NCI-H1048 (cell line): ENCODE measurements at places on chromosomes 12 and 14.

DNA sequence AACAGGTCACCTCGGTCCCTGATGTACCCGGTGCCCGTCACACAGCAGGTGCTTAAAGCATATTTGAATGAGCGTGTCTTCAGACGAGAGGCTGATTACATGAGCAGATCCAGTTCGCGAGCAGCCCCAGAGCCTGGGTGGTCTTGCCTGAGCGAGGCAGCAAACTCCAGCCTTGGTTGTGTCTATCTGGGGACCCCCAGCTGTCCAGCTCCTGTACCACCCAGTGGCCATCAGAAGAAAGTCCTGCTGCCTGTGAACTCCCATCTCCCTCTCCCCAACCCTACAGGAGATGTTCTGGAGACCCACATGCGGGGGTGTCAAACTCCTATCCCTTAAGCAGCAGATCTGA is 174.2 kb downstream of the PHETA1 start:
- DNase-seq = no peak

DNA sequence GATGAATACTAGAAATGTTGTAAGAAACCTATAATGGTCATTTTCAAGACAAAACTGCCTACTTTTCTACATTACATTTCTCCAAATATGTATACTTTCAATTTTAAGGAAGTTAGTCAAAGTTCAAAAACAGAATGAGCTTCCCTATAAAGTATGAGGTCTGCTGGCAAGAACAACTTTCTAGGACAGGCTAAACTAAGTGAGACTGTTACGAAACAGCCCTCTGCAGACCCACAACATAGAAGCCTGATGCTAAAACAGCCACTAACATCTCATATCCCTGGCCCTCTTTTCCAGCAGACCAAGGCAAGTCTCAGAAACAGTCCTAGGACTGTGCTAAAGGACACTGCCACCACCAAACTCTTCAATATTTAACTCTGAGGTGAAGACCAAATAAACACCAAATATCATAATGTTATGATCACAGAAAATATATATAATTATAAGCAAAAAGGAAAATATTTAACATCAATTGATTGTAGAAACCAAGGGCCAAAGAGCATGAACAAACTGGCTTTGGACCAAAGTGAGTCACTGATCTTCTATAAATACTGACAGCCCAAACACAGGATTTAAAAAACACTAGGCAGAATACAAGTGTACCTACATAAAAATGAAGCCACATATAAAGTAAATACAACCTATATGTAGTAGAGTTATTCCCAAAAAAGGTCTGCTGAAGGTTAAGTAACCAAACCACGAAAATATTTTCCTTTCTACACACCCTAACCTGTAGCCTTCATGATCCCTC is 27.7 kb downstream of the PPP4R3A start:
- no peak for DNase-seq

DNA sequence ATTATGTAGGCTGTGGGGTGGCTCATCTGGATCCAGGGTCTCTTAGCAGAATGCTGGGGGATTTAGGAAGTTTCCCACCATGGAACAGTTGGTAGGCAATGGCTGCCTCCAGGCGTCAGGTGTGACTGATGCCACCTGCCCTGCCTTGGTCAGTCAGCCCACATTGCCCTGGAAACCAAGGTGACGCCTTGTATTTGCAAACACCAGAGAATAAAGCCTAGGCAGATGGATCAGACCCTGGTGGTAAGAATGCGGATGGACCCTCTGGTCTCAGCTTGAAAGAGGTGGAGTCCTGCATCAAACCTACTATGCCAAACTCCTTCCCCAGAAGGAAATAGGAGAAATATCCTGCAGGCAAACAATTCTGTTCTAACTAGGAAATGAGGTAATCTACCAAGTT is 38.2 kb downstream of the NCKAP5L start:
- DNase-seq = no peak

GRCh38 chr12:112823582-112824149 is 32.1 kb downstream of the RPH3A start:
- no peak for DNase-seq

DNA sequence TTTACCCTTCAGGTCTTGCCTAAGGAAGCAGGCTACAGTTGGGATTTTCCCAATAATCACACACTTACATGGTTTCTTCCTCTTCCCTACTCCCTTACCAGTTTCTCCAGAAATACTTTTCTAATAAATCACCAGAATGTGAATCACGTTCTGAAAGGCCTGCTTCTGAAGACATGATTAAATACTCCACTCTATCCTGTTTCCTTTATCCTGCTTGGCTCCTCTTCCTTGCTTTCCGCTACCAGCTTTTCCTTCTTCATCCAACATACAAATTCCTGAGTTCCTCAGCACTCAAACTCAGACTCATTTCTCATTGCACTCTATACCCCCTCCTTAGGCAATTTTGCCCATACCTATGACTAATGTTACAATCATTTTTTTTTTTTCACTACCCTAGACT is 118.3 kb downstream of the MGAT4C start:
- no peak for DNase-seq

DNA sequence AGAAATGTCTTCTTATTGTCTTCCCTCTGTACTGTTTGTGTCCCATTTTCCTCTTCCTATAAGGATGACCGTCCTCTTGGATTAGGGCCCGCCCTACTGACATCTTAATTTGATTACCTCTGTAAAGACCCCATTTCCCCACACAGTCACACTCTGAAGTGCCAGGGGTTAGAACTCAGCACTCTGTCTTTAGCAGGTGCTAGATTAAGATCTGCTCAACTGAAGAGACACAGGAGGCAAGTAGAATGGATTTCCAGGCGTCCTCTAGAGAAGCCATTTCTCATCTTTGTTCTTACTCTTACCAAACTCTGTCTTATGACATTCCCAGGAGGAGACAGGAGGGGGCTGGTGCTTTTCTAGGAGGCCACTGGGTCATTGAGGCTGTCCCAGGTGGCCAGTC is 50.8 kb downstream of the VCPKMT start:
- no peak for DNase-seq
